ENCODE measurements at places on chromosomes 11 and 22. TPM values are rescaled to one million over a fixed set of nuclear protein-coding genes. Genes with fewer than 3 reads are reported as not detected.

B4GAT1 gene
- total RNA-seq, result 17.4 TPM

EIF3L gene
- total RNA-seq, result 257 TPM

MAJIN gene
- not detected for total RNA-seq

CCDC87 gene
- total RNA-seq, result 0.52 TPM

CCDC116 gene
- total RNA-seq, result not detected

APOA5 gene
- not detected for total RNA-seq

OR51B4 gene
- total RNA-seq, result not detected

DENND5A gene
- total RNA-seq, result 37.3 TPM

OR52N4 gene
- total RNA-seq, result not detected

KLHDC7B gene
- 0.02 TPM for total RNA-seq

SCGB1C1 gene
- not detected for total RNA-seq

FOLR2 gene
- not detected for total RNA-seq

Measured in A549 treated with AZD2906 at 1 μM for 4 hours (cell line).